Small intestine (tissue), 16 donors: ENCODE measurements at places on chromosomes 2 and 18. TPM values are rescaled to one million over a fixed set of nuclear protein-coding genes. Genes with fewer than 3 reads are reported as not detected.
A peak's percentile ranks its signal among the peaks of the same experiment; 100 is the strongest.

GRCh38 chr2:132439703-132440398, 23.2 kb downstream of the GPR39 start:
- no peaks in the 10 kb centered on the region for H3K4me1 ChIP-seq
- H3K36me3 ChIP-seq, result no peaks in the 10 kb centered on the region
- H3K4me3 ChIP-seq, result no peak overlapping the region
- H3K27ac ChIP-seq, result no peak overlapping the region

DNA sequence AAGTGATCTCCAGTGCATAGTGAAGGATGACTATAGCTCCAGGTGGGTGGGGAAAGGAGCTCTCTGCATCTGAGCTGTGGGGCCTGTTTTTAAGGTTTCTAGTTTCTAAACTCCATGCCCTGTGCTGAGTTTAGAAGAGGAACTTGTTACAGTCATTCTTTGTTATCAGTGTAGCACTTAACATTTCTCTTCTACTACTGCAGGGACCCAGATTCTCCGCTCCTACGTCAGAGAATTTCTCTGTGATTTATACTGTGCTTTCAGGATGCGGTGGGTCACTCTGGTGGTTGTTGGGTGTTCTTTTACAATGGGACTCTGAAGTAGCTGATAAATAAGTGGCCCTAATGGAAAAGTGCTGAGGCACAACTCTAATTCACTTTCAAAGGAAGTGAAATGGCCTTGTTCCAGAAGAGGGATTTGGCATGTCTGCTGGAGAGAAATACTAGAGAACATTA, 122.0 kb downstream of the WDSUB1 start:
- no peak overlapping the region for H3K27ac ChIP-seq
- H3K4me1 ChIP-seq, result no peaks in the 10 kb centered on the region
- DNase-seq, result no peak
- H3K36me3 ChIP-seq, result peaks cover 4% of the 10 kb centered on the region
- no peak overlapping the region for H3K4me3 ChIP-seq

DNA sequence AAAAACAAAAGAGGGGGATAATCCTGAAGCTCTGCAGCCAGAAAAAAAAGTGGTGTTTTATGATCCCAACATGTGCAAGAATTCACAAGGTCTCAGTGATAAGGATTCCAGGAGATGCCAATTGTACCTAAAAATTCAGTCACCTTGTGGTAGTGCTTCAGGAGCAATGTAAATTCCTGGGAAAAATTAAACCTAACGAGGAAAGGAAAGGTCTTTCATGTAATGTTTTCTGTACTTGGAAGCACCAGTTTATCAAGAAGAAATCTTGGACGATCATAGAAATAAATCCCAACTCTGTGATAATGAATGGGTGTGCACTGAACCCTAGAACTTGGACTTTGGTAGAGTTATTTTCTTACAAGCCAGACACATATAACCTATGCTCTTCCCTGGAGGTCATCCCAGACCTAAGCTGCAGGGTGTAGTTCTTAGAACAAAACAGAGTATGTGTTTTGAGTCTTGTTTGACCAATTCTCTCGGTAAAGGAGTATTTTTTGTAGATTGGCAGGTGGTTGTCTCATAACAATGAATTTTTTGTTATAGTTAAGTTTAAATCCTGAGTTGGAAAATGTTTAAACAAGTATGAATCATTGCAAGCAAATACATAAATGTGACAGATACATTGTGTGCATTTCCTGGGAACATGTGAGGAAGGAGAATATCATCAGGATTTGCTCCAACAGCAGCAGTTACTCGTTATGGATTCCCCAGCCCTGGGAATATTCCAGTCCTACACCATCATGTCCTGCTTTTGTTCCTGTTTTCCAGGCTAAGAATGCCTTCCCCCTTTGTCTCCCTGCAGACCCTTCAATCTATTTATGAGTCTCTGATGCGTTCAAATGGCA, 224.6 kb downstream of the NAPG start:
- peak overlapping the region; percentile 59 for H3K27ac ChIP-seq

Gene THSD7B
- polyA plus RNA-seq, result 0.07 TPM

Gene TMEM247
- not detected for polyA plus RNA-seq

GRCh38 chr2:65049010-65049639, 7.1 kb upstream of the CEP68 start:
- no peaks in the 10 kb centered on the region for H3K27me3 ChIP-seq
- DNase-seq, result no peak
- no peak overlapping the region for H3K27ac ChIP-seq
- no peaks in the 10 kb centered on the region for H3K4me1 ChIP-seq
- peaks cover 2% of the 10 kb centered on the region for H3K36me3 ChIP-seq

- no peak overlapping the region for H3K27ac ChIP-seq
- no peaks in the 10 kb centered on the region for H3K4me1 ChIP-seq
- H3K27me3 ChIP-seq, result no peaks in the 10 kb centered on the region
- peak overlapping the region; percentile 95 for H3K4me3 ChIP-seq
- no peaks in the 10 kb centered on the region for H3K36me3 ChIP-seq
Observed at GRCh38 chr2:152336119-152336853, 1.3 kb downstream of the FMNL2 start.

Gene OXER1
- polyA plus RNA-seq, result 6.4 TPM

GRCh38 chr2:161400076-161400475, 16.0 kb upstream of the TBR1 start:
- H3K27me3 ChIP-seq, result no peaks in the 10 kb centered on the region
- H3K4me3 ChIP-seq, result no peak overlapping the region
- DNase-seq, result no peak
- H3K27ac ChIP-seq, result no peak overlapping the region
- no peaks in the 10 kb centered on the region for H3K4me1 ChIP-seq

Gene PJVK
- not detected for polyA plus RNA-seq

Gene PAX3
- polyA plus RNA-seq, result not detected

GRCh38 chr18:29184654-29185053, 1007.7 kb upstream of the CDH2 start:
- no peak for DNase-seq
- no peaks in the 10 kb centered on the region for H3K4me1 ChIP-seq
- H3K4me3 ChIP-seq, result no peak overlapping the region

DNA sequence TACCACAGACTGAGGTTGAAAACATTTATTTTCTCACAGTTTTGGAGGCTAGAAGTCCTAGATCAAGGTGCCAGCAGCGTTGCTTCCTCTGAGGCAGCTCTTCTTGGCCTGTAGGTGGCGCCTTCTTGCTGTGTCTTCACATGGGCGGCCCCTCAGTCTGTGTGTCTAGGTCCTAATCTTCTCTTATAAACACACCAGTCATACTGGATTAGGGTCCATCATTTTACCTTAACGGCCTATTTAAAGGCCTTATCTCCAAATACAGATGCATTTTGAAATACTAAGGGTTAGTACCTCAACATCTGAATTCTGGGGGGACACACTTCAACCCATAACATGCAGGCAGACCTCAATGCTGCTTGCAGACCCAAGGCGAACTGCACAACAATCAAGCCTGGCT, 4.4 kb upstream of the RMC1 start:
- H3K27ac ChIP-seq, result no peak overlapping the region
- no peaks in the 10 kb centered on the region for H3K36me3 ChIP-seq
- DNase-seq, result peak; percentile 75
- no peaks in the 10 kb centered on the region for H3K4me1 ChIP-seq
- no peak overlapping the region for H3K4me3 ChIP-seq

Gene CD8B
- polyA plus RNA-seq, result 56.0 TPM

DNA sequence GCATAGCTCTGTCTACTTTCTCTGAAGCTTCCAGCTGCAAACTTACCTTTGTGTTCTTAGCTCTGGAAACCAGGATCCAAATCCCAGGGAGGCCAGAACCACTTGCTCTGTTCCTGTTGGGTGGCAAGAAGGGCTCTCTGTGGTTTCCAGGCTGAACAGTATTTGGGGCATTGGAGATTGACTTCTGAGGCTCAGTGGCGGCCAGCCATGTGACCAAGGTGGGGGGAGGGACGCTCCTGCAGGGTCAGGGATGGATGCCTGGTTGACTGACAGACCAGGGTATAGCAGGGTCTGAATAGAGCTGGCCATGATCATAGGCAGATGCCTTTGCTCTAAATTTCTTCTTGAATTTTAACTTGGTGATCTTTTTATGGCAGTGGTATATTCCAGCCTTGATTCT, 15.1 kb downstream of the SLC4A5 start:
- H3K27ac ChIP-seq, result no peak overlapping the region
- DNase-seq, result no peak
- no peaks in the 10 kb centered on the region for H3K4me1 ChIP-seq
- H3K27me3 ChIP-seq, result no peaks in the 10 kb centered on the region
- H3K36me3 ChIP-seq, result no peaks in the 10 kb centered on the region
